ENCODE measurements at places on chromosomes 4 and X. TPM values are rescaled to one million over a fixed set of nuclear protein-coding genes. Genes with fewer than 3 reads are reported as not detected.

DNA sequence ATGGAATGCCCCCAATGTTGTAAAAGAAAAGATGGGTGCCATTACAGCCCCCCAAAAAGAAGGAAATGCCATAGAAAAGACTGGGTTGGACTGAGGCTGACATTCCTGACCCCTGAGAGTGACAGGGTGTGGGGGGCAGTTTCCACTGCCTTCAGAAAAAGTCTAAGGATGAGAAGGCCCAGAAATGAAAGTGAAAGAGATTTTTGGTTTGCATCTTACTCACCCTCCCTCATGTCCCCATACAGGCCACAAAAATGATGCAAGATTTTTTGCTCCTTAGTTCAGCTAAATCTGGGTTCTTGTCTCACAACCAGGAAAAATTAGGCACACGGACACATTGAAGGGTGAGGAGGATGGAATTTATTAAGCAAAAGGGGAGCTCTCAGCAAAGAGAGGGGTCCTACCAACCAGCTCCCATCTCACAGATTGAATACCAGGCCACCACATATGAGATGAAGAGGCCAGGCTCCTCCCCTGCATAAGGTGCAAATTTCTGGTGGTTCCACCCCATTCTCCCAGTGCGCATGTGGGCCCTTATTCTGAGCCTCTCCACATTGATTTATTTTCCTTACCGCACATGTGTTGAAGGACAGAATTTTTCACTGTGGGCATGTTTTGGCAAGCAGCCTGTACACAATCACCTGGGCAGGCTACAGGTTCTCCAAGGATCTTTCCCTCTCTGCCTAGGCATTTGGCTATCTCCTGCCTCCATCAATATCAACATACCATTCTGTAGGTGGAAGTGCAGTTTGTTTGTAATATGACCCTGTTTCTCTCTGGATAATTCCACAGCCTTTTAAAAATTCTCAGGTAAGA lies 18.8 kb downstream of the PPP4R3C start:
- no peak for DNase-seq
- no peaks in the 10 kb centered on the region for H3K27me3 ChIP-seq
- no peak overlapping the region for H3K27ac ChIP-seq
- H3K4me3 ChIP-seq: no peak overlapping the region

DNA sequence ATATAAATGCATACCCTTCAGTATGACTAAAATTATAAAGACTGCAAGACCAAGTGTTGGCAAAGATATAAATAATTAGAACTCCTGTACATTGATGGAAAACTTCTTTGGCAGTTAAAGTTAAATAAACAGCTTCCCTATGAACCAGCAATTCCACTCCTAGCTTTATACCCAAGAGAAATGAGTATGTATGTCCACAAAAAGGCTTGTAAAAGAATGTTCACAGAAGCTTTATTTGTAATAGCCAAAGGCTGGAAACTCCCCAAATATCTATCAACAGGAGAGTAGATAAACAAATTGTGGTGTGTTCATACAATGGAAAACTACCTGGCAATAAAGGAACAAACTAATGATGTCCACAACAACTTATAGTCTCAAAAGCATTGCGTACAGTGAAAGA lies 184.8 kb downstream of the AMELX start:
- H3K27ac ChIP-seq: no peak overlapping the region
- H3K36me3 ChIP-seq: no peaks in the 10 kb centered on the region
- no peak overlapping the region for H3K4me3 ChIP-seq
- H3K27me3 ChIP-seq: no peaks in the 10 kb centered on the region
- H3K4me1 ChIP-seq: peaks cover 5% of the 10 kb centered on the region
- DNase-seq: no peak

DNA sequence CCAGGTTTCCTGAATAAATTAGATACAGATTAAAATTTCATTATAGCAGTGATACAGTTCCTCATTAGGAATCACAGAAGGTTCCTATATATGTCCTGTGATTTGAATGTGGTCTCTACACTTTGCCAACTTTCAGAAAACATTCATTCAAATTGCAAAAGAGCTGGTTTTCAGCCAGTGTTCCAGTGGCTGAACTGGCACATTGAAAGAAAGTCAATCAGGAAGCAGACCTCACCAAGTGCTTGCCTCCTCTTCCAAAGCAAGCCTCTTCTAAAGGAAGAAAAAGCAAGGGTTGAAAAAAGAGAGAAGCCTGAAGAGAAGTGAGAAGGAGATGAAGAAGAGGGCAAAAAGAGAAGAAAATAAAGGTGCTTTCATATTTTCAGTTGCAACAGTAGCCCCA lies 12.7 kb downstream of the KLHL34 start:
- H3K4me3 ChIP-seq: no peak overlapping the region
- no peak for DNase-seq
- H3K36me3 ChIP-seq: no peaks in the 10 kb centered on the region
- no peaks in the 10 kb centered on the region for H3K27me3 ChIP-seq
- H3K27ac ChIP-seq: no peak overlapping the region

DNA sequence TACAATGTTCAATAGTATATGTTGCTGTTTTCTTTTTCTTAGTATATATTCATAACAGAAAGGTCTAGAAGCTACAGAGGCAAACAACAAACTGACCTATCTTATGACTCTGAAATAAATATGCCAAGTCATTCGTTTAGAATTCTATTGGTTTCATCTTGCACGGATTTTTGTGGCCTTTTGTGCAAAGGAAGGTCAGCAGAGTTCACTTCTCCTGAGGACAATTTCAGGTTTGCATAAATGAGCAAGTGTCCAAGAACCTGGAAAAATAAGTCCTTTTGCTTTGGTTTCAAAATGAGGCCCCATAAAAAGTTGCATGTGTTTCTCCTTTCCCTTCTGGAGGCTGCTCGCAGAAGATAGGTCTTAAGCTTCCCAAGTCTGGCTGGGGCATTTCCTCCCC lies 156.9 kb downstream of the APBB2 start:
- H3K4me3 ChIP-seq: no peak overlapping the region
- H3K27me3 ChIP-seq: no peaks in the 10 kb centered on the region
- no peak overlapping the region for H3K27ac ChIP-seq
- H3K4me1 ChIP-seq: peaks cover 22% of the 10 kb centered on the region

DNA sequence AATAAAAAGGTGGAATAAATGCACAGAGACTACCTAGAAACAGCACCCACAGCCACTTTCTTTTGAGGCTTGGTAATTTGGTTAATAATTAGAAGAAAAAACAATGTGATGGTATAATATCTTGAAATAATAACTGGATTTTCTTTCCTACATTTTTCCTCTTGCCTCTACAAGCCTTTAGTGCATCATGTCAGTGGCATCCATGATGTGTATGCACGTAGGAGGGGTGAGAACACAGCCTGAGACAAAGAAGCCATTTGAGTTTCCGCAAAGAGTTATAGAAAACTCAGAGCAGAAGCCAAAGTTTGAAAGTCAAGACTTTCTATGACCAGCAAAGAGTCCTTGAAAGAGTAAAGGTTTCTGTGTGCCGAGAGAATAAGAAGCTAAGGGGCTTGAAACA lies 461.3 kb downstream of the BCOR start:
- no peak for DNase-seq
- H3K27ac ChIP-seq: no peak overlapping the region
- H3K4me1 ChIP-seq: no peaks in the 10 kb centered on the region

DNA sequence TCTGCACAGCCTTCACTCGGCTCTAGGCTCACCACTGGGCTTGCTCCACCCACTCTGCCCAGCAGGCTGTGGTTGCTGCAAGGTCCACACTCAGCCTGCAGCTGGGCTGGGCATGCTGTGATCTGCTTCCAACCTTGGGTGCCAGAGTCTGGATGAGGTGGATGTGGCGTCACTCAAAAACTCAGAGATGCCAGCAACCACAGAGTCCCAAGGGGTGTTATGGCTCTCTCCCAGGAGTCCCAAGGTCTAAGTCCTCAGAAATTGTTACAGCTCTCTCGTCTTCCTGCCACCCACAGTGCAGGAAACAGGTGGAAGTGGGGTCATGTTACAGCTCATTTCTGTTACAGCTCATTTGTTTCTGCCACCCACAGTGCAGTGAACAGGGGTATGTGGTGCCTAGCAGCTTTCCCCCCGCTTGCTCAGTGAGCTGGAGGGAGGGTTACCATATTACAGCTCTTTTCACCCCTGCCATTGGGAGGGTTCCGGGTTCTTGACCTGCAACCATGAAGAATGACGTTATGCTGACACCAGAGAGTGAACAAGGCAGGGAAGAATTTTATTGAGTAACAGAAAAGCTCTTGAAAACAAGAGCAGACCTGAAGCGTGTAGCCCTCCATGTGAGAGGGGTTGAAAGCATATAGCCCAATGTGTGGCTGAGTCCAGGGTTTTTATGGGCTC lies 893.9 kb downstream of the PCDH7 start:
- no peaks in the 10 kb centered on the region for H3K36me3 ChIP-seq
- no peak overlapping the region for H3K4me3 ChIP-seq
- H3K27me3 ChIP-seq: no peaks in the 10 kb centered on the region
- no peaks in the 10 kb centered on the region for H3K4me1 ChIP-seq
- H3K27ac ChIP-seq: no peak overlapping the region

DNA sequence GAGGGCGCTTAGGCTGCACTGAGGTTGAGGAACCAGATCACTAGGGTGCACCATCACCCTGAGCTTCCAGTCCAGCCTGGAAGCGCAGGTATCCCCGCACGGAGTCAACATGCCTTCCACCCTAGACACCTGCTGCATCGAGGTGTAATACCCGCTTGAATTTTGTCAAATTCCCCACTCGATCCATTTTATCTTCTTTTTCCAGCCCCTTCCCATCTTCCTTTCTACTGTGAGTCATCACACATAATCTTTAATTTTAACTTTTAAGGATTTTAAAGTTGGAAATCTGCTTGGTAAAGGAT lies 821 bp downstream of the PLK4 start:
- no peaks in the 10 kb centered on the region for H3K27me3 ChIP-seq
- no peaks in the 10 kb centered on the region for H3K4me1 ChIP-seq
- H3K27ac ChIP-seq: no peak overlapping the region
- no peaks in the 10 kb centered on the region for H3K36me3 ChIP-seq
- H3K4me3 ChIP-seq: peak overlapping the region; percentile 85

DNA sequence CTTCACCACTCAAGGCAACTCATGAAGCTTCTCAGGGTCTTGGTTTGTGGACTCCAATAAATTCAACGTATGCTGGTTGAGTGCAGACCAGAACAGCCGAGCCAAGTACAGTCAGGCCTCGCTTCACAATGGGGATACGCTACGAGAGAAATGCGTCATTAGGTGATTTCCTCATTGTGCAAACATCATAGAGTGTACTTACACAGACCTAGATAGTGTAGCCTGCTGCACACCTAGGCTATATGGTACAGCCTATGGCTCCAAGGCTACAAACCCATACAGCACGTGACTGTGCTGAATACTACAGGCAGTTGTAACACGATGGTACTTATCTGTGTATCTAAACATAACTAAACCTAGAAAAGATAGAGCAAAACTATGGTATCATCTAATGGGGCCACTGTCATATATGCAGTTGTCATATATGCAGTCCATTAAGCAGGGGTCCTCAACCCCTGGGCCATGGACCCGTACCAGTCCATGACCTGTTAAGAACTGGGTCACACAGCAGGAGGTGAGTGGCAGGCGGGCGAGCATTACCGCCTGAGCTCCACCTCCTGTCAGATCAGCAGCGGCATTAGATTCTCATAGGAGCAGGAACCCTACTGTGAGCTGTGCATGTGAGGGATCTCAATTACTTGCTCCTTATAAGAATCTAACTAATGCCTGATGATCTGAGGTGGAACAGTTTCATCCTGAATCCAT lies 31.5 kb downstream of the RTL5 start:
- H3K36me3 ChIP-seq: no peaks in the 10 kb centered on the region
- no peaks in the 10 kb centered on the region for H3K27me3 ChIP-seq
- no peak overlapping the region for H3K27ac ChIP-seq
- H3K4me3 ChIP-seq: no peak overlapping the region
- H3K4me1 ChIP-seq: no peaks in the 10 kb centered on the region
- DNase-seq: no peak

GRCh38 chr4:184331268-184331995 lies 113.8 kb upstream of the ENPP6 start:
- H3K27ac ChIP-seq: no peak overlapping the region
- H3K4me3 ChIP-seq: no peak overlapping the region
- H3K36me3 ChIP-seq: no peaks in the 10 kb centered on the region
- DNase-seq: no peak

- no peak for DNase-seq
- no peaks in the 10 kb centered on the region for H3K36me3 ChIP-seq
- no peak within 1 kb of the TSS for H3K4me3 ChIP-seq
- H3K4me1 ChIP-seq: no peaks in the 10 kb centered on the region
- H3K27me3 ChIP-seq: no peaks in the 10 kb centered on the region
Measured at GRCh38 chrX:153321381-153322124, at the start of gene PNMA6F. TSS of gene PNMA6F (minus strand) at chrX:153321767. CDS start at chrX:153320674, 1,093 bp downstream.

DNA sequence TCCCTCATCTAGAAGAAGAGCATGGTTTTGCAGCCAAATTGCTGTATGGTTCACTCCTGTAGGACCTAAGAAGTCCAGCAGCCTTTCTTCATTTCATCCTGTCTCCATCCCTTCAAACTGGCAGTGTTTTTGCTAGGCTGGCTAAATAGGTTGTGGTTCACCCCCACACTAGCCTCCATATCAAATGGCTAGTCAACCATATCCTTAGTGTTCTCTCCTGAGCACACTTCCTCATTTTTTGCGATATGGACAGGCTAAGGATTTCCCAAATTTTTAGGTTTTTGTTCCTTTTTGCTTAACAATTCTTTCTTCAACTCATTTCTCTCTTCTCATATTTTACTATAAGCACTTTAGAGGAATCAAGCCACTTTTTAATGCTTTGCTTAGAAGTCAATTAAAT lies 98.8 kb upstream of the NOCT start:
- no peak overlapping the region for H3K4me3 ChIP-seq
- H3K27me3 ChIP-seq: no peaks in the 10 kb centered on the region
- H3K27ac ChIP-seq: no peak overlapping the region
- DNase-seq: no peak

GRCh38 chr4:105765690-105766407 lies 57.3 kb downstream of the GSTCD start:
- H3K27me3 ChIP-seq: no peaks in the 10 kb centered on the region
- DNase-seq: no peak
- H3K4me3 ChIP-seq: no peak overlapping the region
- no peaks in the 10 kb centered on the region for H3K4me1 ChIP-seq
- H3K27ac ChIP-seq: no peak overlapping the region

- no peak overlapping the region for H3K27ac ChIP-seq
- no peaks in the 10 kb centered on the region for H3K4me1 ChIP-seq
- H3K4me3 ChIP-seq: no peak overlapping the region
- no peaks in the 10 kb centered on the region for H3K27me3 ChIP-seq
- no peaks in the 10 kb centered on the region for H3K36me3 ChIP-seq
- no peak for DNase-seq
Measured at GRCh38 chrX:47743504-47743903, 84.5 kb upstream of the UXT start.

DNA sequence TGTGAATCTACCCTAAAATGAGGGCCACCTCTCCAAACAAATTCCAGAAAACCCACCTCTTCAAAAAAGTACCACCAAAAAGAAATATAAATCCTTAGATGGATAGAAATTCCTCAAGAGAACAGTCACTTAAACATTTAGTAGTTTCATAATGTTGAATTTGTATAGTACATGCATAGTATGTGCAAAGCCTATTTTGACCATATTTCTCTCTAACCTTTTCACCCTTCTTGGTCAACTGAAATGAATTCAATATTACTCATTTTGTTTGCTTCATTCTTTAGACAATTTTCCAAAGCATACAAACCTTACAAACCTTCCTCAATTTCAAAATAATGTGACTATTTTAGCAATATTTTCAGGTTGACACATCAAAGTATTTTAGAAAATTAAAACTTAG lies 4.1 kb downstream of the RHOXF1 start:
- H3K27ac ChIP-seq: no peak overlapping the region
- H3K4me1 ChIP-seq: no peaks in the 10 kb centered on the region
- DNase-seq: no peak
- H3K4me3 ChIP-seq: no peak overlapping the region
- no peaks in the 10 kb centered on the region for H3K27me3 ChIP-seq

Gene CLNK
- not detected for total RNA-seq

Gene GYPE
- total RNA-seq: not detected

Gene TENM3
- total RNA-seq: 2.8 TPM

Gene PRICKLE3
- 25.3 TPM for total RNA-seq

Gene PLP1
- total RNA-seq: 5.9 TPM

Gene PRRG1
- total RNA-seq: 3.9 TPM

Gene TNIP3
- not detected for total RNA-seq

Gene UGT2B11
- total RNA-seq: not detected

Data from ascending aorta (tissue), 2 donors.